ENCODE measurements at places on chromosomes 16 and 17.

DNA sequence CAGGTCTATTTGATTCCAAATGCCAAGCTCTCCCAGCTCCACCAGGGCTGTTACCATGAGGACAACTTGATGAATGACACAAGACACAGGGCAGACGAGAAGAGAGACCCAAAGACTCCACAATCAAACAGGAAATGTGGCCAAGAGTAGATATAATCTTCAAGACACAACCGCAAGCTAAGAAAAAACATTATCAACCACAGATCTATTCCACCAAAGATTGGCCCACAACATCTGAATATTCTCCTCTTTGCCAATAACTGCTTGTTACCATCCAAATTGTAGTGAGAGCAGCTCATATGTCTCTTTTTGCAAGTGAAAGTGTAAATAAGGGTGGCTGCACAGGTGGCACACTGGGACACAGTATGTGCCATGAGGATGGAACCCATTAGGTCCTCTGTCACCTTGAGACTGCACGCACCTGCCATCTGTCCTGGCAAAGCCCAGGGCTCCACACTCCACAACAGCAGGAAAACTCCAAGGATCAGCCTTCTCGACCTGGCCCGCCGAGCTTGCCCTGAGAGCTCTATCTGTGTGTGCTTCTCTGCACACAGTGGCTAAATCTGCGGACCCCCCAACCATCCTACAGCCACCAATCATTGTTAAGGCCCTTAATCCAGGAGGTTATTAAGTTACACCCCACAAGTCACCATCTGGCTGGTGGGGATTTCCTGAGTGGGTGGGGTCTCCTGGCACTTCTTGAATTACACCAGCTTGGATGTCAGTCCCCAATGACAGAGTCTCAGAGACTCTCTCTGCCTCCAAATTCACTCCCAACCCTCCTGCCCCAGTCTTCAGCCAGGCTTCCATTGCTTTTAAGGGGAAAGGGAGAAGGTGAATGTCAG, 50.5 kb downstream of the DYNLRB2 start:
- no peak for DNase-seq

DNA sequence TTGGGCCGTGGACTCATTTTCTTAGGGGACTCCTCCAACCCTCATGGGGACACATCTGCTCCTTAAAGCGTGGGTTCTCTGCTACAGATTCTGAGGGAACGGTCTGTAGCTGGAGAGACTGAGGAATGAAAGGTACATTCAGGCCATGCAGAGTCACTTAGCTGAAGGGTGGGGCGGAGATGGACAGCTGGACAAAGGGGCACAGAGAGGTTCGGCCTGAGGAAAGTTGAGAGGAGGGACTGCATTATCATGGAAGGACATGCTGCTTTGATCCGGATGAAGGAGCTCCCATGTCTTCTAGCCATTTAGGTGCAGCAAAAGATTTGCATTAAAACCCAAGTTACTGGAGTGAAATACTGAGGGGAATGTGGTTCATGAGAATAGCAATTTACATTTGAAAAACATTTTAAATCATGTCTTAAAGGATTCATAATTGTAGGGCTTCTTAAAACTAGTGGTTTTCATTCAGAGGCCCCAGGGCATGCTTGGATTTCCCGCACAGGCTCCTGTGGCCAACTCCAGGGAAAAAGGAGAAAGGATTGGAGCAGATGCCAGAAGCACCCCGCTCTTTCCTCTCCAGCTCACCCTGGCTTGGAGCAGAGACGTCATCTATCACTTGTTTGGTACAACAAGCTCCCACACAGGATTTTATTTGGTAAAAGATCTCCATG, 54.2 kb downstream of the CDRT4 start:
- no peak for DNase-seq

GRCh38 chr17:78709119-78709681, 72.9 kb downstream of the CYTH1 start:
- no peak for DNase-seq

DNA sequence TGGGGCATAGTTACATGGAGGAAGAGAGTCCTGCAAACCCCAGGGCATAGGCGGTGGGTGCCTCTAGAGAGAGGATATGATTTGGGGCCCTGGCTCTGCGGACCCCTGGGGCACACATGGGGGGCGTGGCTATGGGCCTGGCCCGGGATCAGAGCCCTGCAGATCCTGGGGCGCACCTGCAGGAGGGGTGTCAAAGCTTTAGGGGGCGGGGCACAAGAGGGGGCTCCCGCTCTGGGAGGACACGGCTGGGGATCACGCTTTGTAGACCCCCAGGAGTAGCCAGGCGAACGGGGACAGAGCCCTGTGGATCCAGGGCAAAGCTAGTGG, 497 bp downstream of the BCL7C start:
- no peak for DNase-seq

- no peak for DNase-seq
These were observed 130.0 kb downstream of the KCNJ12 start for GRCh38 chr17:21505819-21506815.

DNA sequence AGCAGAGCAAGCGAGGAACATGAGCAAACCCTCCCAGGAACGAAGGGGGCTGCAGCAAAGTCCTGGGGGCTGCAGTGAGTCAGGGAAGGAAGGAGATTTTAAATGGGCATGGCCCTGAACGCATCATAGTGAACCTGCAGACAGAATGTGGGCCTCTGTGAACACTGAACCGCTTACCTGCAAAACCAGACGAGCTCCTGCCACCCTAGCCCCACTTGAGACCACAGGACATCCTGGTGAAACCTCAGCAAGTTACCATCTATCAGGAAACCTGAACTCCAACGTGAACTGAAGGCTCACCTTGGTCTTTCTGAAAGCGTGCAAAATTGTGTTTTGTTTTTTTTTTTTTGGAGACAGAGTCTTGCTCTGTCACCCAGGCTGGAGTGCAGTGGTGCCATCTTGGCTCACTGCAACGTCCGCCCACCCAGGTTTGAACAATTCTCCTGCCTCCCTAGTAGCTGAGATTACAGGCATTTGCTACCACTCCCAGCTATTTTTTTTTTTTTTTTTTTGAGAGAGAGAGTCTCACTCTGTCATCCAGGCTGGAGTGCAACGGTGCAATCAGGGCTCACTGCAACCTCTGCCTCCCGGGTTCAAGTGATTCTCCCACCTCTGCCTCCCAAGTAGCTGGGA, 30.8 kb downstream of the FANCA start:
- DNase-seq: no peak

DNA sequence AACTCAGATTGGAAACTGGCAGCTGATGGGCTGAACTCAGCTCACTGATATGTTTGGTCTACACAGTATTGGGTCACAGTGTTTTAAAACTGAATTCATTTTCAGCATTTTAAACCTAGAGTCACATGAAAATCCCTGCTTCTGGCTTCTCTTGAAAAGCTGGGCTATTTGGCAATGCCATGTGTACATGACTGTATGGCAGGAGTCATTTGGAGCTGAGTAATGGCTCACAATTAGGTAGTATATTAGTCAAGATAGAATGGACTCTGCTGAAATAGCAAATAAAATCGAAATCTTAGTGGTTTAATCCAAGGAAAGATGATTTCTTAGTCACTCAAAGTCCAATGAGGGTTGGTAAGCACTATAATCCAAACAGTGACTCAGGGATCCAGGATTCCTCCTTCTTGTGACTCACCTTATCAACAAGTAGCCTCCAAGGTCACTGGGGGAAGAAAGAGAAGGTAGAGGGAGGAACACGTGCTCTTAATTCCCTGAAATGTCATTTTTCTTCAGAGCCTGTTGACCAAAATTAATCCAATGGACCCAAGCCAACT, 13.9 kb upstream of the PMP22 start:
- DNase-seq: no peak

GRCh38 chr17:48004983-48005382, 32.6 kb downstream of the COPZ2 start:
- DNase-seq: peak; percentile 33

DNA sequence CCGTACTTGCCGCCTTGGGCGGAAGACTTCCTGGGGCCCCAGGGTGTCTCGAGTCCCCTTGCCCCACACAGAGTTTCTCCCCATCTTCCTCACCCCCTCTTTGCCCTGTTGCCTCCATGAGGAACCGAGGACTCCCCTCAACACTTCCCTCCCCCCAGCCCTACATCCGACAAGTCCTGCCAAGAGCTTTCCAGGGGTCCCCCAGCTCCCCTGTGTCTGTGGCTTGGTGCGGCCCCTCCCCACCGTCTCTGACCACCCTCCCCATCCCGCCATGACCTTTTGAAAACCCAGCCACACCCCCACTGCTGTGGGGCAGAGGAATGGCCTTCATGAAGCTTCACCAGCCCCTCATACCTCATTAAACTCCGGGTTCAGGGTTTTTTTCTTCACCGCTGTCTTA, 11.4 kb downstream of the SCGB1C2 start:
- DNase-seq: no peak

GRCh38 chr17:11900041-11900476, 97.2 kb downstream of the ZNF18 start:
- peak; percentile 10 for DNase-seq

DNA sequence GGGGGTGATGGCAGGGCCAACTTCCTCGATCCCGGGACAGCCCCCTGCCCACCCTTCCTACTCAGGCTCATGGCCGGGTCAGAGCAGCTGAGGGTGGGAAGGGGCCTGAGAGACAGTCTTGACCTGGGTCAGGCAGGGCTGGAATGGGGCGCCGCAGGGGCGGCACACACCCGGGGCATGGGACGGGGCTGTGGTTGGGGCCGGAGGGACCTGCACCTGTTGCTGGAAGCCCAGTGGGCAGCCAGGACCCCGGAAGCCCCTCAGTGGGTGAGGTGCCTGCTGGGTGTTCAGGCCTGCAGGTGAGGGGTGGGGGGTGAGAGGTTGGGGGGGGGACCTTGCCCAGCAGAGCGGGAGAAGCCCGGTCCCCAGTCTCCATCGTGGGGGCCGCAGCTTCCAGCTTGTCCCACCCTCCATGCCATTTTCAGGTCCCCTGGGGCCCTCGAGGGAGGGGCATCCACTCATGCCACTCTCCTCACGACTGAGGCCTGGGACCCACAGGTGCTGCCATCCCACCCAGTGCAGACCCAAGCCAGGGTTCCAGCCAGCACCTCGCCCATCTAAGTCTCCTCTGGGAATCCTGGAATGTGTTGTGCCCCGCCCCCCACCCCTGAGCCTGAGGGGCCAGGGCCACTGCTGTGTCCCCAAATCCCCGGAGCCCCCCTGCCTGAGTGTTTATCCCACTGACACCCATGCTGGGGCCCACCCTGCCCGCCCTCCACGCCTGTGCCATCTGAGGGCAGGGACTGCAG, 43.4 kb upstream of the ACSF3 start:
- no peak for DNase-seq

- DNase-seq: no peak
These were observed 120.9 kb upstream of the SMURF2 start for GRCh38 chr17:64783031-64783461.

GRCh38 chr17:17710728-17711541, 29.7 kb downstream of the RAI1 start:
- DNase-seq: peak; percentile 81

GRCh38 chr16:71693164-71693563, 31.3 kb downstream of the PHLPP2 start:
- no peak for DNase-seq

GRCh38 chr17:66364990-66365490, 62.6 kb downstream of the PRKCA start:
- no peak for DNase-seq

GRCh38 chr16:12191102-12191501, 214.6 kb downstream of the SNX29 start:
- DNase-seq: no peak

- no peak for DNase-seq
These were observed 25.6 kb upstream of the ZNF652 start for GRCh38 chr17:49387498-49388289.

GRCh38 chr16:53689636-53690035, 14.0 kb downstream of the RPGRIP1L start:
- DNase-seq: no peak

DNA sequence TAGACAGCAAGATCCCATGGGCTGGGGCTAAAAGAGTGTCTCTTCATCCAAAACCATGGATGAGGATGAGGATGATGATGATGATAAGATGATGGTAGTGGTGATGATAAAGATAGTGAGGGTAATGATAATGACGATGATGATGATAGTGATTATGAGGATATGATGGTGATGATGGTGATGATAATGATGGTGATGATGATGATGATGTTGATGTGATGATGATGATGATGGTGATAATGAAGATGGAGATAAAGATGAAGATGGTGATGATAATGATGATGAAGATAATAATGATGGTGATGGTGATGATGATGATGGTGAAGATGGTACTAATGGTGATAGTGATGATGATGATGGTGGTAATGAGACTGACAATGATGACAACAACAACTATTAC, 299.5 kb downstream of the NPIPA8 start:
- DNase-seq: no peak

DNA sequence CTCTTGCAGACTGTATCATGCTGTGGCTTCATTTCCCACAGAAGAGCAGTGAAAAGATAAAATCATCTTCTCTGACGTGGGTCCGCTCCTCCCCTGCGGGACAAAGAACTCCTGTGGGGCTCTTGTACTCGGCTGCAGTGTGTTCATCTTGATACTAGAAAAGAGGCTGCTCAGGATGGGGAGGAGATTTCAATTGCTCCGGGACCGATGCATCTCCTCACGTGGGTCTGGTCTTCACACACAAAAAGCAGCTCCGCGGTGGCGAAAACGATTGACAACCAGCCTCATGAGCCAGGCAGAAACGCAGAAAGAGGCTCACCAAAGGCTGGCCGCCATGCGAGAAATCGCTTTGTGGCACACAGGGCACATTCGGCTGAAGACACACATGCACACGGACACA, 14.4 kb upstream of the KCNJ18 start:
- DNase-seq: no peak

DNA sequence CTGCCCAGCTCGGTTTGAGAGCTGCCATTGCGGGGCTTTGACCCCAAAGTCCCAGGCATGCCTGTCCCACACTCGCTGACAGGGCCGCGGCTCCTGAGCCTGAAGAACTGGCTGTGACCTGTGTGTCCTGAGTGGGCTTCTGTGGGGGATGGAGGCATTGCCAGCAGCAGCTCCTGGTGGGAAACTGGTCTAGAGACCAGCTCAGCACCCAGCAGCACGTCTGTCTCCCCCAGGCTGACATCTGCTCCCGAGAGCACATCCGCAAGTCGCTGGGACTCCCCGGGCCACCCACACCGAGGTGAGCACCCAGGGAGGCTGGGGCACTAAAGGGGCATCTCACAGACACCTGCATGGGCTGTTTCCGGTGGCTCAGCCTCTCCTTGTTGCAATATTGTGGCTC, 13.4 kb downstream of the ENDOV start:
- DNase-seq: no peak

- peak; percentile 69 for DNase-seq
These were observed 24.9 kb upstream of the GRB2 start for GRCh38 chr17:75430159-75430974.

DNA sequence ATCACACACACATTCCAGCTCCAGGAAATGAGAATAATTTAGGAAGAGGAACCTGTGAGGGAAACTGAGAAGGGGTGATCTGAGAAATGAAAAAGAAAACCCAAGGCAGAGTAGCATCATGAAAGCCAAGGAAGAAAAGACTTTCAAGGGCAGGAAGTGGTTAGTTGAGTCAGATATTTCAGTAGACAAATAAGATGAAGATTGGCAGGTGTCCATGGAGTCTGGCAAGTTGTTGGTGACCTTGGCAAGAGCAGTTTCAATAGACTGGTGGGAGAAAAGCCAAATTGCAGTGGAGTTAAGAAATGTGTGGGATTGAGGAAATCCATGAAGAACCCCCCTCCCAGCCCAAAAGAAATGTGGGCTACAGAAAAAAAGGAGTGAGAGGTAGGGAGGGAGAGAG, 10.7 kb downstream of the GNAO1 start:
- no peak for DNase-seq

GRCh38 chr17:82614095-82614631, 34.1 kb downstream of the WDR45B start:
- DNase-seq: no peak
